NCI-H1105 (cell line): ENCODE measurements at places on chromosomes 13 and 19.

DNA sequence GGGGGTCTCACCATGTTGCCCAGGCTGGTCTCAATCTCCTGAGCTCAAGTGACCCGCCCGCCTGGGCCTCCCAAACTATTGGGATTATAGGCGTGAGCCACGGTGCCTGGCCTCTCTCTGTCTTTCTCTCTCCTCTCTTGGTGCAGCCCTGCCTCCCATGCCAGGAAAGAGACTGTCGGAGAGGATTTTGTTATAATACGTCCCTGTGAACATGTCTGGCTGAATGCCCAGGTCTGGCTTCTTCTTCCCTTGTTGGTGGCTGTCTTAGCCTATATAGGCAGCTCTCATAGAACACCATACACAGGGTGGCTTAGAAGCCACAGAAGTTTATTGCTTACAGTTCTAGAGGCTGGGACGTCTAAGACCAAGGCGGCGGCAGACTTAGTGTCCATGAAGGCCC, 46.4 kb downstream of the PEX11G start:
- no peak for DNase-seq

DNA sequence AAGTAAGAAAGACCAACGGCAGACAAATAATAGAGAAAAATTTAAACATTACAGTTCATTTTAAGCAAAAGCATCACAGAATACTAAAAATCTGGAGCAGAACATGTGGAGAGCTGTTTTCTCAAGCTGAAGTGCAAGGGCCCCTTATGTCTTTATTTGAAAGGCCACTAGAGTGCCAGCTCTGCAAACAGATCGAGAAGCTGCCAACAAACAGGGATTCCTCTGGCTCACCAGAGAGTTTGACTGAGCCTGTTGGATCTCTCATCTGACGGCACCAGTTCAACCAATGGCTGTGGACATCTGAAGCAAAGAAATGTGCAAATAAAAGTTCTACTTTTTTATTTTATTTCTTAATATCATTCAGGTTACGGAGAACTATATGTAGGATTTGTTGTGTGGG, 119.7 kb downstream of the COL4A2 start:
- DNase-seq, result no peak

- DNase-seq, result no peak
Observed at GRCh38 chr13:113770441-113770840, 11.4 kb downstream of the TMEM255B start.

DNA sequence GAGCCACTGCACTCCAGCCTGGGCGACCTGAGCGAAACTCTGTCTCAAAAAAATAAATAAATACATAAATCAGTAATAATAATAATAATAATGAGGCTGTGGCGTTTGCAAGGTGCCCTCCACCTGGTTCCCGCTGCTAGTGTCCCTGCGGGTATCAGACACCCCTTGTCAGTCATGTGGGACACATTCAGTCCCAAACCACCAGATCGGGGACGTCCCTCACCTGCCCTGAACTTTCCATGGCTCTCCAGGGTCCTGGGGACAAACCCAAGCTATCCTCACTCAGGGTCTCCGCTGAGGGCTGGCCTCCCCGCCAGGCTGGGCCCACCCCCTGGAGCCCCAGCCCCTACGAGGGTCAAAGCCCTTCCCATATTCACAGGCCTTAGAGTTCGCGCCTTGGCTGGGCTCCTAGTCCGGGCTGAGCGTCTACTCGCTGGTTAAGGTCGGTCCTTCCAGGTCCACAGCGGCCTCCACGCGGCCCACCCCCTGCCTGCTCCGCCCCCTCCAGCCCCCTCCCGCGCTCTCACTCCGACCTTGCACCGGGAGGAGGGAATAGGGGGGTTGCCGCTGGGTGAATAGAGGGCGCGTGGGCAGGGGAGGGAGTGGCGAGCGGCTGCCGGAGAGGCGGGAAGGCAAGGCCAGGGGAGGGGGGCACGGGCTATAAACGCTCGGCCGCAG, 349 bp upstream of the KISS1R start:
- DNase-seq, result no peak

DNA sequence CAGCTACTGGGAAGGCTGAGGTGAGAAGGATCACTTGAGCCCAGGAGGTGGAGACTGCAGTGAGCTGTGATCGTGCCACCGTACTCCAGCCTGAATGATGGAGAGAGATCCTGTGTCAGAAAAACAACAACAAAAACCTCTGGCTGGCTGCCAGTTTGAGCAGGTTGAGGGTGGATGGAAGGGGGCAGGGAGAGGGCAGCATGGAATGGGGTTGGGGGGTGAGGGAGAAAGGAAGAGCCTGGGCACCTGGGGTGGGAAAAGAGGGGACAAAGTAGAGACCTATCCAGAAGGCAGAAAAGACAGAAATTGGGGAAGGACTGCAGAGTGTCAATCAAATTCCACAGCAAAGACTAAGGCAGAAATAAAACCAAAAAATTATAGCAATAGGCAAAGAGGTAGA, 4.7 kb downstream of the SLC1A5 start:
- DNase-seq, result peak; percentile 79

- no peak for DNase-seq
Observed at GRCh38 chr19:14218620-14219330, 12.8 kb upstream of the ADGRL1 start.

- no peak for DNase-seq
Observed at GRCh38 chr13:39596685-39597084, 6.3 kb downstream of the LHFPL6 start.

GRCh38 chr13:50334944-50335343, 319.7 kb downstream of the KCNRG start:
- no peak for DNase-seq

DNA sequence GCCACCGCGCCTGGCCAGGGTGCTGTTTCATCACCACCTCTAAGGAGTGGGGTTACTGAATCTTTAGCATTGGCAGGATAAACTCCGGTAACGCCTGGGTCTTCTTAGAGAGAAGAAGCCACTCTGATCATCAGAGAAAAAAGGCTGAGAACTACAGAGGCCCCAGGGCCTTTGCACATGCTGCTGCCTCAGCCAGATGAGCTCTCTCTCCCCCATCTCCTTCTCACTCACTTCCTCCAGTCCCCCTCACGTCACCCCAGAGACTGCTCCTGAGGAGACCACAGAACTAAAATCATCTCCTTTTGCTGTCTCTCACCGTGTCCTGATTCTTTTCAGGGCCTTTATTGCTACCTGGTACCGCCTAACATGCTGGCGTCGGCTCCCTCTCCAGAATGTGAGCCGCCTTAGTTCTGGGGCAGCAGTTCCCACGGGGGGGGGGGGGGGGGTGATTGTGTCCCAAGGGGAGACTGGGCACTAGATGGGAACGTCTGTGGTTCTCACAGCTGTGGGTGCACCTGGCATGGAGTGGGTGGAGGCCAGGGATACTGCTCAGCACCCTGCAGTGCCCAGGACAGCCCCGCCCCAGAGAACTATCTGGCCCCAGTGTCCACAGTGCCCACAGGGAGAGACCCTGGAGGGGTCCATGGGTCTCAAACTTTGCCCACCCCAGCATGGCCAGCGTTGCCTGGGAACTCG, 5.1 kb upstream of the DIRAS1 start:
- no peak for DNase-seq

DNA sequence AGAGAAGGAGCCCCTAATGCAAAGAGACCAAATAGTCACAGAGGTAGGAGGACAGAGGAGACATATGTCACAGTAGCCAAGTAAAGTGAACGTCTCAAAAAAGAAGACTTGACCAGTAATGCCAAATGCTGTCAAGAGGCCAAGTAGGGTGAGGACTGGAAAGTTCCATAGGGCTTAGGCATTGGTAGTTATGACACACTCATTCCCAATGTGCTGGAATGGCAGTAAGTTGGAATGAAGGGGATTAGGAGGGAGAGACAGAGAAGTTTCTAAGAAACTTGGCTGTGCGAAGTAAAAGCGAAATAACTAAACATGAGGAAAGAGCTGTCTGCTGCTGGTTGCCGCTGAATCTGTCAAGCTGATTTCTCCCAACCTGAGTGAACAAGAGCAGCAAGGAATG, 14.9 kb upstream of the FRY start:
- DNase-seq, result no peak

DNA sequence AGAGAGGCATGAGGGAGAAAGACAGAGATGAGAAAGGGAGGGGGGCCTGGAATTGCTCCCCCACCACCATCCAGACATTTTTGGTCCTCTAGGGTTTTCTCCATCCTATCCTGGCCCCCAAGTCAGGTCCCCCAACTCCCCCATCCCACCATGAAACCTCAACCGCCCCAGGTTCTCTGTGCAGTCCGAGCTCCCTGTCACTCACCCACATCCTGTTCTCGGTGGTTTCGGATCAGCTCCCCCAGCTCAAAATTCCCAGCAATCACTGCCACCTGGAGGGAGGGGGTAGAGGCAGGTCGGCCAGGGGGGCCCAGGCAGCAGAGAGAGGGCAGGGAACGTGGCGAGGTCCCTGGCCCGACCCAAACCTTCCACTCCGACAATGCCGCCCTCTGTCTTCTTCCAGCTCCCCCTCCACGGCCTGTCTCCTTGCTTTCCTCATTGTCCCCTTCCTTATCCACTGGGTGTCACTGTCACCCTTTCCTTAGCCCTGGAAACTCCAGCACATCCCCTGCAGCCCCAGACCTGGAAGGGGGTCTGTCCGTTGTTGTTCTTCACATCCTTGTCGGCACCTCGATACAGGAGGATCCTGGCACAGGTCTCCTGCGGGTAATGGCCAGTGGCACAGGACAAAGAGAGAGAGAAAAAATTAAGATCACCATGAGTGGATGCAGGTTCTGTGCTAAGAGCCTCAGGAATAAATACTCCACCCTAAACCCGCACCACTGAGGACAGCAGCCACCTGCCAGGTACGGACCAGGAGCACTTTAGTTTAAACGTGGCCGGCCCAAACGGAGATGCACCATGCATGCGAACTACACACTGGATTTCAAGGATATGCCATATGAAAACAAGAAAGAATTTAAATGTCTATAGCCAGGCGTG, 15.4 kb downstream of the SHANK1 start:
- peak; percentile 26 for DNase-seq

GRCh38 chr19:53652476-53652875, 20.7 kb downstream of the DPRX start:
- no peak for DNase-seq

DNA sequence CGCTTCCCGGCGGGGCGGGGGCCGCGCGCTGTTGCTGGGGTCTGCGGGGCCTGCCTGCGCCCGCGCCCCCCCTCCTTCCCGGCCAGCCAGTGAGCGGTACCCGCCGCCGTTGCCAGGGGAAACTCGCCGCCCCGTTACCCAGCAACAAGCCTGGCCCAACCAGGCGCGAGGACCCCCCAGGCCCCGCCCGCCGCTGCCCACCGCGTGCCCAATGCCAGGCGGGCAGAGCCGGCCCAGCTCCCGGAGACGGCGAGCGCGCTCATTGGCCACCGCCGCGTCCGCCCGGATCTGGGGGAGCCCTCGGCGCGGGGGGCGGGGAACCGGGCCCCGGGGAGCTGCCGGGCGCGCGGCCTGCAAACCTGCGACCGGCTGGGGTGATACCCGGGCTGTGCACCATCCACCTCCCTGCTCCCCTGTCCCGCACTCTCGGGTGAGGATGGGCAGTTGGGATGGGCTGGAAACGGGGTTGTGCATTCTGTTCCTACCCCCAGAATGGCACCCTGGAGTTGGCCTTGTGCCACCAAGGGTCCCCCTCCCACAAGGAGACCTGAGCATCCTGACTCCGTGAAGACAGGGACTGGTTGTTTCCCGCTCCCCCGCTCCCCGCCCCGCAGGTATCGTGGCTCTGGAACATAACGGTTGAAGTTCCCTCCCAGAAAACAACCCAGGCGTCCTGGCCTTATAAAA, 8.8 kb upstream of the BBC3 start:
- DNase-seq, result peak; percentile 89

DNA sequence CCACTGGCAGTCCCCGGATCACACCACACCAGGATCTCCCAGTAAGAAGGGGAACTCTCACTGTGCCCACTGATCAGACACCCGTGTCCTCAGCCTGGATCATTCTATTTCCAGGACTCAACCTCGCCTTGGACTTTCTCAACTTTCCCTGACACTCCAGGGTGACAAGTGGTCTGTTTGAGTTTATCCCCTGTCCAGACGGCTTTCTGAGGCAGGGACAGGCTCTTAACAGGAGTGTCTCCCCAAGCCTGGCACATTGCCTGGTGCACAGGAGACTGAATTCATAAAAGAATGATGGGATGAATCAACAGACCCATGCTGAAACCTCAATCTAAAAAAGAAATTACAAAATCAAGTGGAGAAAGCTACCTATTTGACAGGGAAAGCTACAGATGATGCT, 606.6 kb downstream of the EFNB2 start:
- DNase-seq, result no peak

GRCh38 chr19:1289686-1290025, 4.0 kb downstream of the EFNA2 start:
- DNase-seq, result no peak

- no peak for DNase-seq
Observed at GRCh38 chr19:8702350-8702749, 3.8 kb upstream of the ACTL9 start.

DNA sequence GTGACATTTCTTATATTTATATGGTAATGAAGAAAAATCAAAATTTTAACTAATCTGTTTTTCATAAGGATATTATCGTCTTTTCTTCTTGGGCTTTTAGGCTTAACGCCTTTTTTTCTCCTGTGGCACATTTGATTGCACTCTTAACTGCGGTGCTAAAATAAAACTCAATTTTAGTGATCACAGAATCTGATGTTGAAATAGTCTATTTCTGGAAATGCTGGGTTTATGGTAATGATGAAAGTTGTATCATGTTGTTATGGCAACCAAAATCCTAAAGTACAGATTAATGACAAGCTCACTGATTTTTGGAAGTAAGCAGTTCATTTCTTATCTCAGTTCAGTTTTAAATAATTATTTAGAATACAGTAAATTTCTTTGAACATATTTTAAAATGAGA, 85.3 kb downstream of the COG6 start:
- no peak for DNase-seq

DNA sequence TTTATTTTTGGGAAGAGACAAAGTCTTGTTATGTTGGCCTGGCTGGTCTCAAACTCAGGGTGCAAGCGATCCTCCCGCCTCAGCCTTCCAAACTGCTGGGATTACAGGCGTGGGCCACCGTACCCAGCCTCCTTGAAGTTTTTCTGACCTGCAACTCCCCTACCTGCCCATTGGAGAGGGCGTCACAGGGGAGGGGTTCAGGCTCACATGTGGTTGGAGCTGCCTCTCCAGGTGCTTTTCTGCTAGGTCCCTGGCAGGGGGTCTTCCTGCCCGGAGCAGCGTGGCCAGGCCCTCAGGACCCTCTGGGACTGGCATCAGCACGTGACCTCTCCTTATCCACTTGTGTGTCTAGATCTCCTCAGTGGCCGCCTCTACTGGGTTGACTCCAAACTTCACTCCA, 27.2 kb downstream of the LDLR start:
- no peak for DNase-seq
